ENCODE measurements at places on chromosomes 5 and 9.
A peak's percentile ranks its signal among the peaks of the same experiment; 100 is the strongest.

GRCh38 chr5:122264610-122265009 lies 47.4 kb upstream of the SNCAIP start:
- DNase-seq: no peak

DNA sequence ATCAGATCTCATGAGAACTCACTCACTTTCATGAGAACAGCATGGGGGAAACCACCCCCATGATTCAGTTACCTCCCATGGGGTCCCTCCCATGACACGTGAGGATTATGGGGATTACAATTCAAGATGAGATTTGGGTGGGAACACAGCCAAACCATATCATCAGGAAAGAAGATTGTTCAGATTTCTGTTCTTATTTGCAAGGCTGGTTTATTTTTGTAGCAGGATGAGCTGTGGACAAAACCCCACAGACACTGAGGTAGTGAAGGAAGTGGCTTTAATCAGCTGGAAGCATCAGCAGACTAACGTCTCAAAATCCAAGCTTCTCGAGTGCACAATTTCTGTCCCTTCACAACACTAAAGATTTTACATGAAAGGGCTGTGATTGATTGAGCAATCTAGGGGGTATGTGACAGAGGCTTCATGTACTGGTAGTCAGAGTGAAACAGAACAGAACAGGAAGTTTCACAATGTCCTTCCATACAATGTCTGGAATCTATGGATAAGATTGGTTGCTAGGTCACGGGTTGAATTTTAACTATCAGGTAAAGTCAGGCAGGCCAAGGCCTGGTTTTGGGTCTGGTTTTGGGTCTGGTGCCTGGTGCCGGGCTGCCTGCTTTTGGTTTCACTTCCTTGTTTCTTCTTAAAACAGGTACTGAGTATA lies 91.3 kb upstream of the ZNF366 start:
- DNase-seq: peak; percentile 73

- DNase-seq: no peak
These were observed 173.4 kb downstream of the EPB41L4A start for GRCh38 chr5:112245656-112246055.

DNA sequence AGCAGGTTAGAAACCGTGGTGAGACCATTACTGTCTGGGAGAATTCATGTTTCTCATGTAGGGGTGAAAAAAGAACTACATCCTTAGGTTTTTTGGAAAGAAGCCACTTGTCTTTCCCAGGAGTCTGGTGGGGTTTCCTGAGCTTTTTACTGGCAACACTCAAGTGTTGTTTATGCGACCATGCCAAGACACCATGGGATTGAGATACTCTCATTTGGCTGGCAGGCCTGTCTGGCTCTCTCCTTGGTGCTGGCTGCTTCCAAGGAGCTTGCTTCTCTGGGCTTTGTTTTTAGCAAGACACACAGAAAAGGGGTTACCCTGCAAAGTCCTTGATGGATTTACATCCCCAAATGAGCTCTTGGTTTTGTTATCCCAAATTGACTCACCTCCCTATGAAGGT lies 80.9 kb upstream of the ISL1 start:
- no peak for DNase-seq

GRCh38 chr5:159301466-159301865 lies 28.8 kb downstream of the IL12B start:
- DNase-seq: no peak

DNA sequence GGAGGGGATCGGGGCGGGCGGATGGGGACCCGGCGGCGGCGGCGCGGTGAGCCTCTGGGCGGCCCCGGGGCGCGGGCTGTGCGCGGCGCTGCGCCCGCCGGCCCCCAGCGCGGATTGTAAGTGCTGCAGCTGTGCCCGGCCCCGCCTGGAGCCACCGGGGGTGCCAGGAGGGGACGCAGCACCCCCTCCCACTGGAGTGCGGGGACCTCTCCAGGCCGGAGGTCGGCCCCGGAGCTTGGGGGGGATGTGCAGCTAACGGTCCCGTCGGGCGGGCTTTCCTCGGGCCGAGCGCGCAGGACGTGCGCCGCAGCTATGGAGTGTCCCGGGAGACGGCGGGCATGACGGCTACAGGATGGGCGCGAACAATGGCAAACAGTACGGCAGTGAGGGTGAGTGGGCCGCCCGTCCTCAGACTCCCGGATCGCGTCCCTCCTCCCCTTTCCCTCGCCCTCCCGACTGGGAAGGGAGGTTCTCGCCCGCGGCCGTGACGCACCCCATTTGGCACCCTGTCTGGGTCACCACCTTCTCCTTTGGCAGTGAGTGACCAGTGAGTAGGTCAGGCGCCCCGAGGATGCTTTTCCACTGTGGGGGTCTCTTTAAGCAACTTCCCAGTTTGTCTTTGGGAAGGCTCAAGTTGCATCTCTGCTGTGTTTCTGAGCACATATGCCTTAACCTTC lies 483 bp downstream of the FBXL7 start:
- DNase-seq: peak; percentile 52

DNA sequence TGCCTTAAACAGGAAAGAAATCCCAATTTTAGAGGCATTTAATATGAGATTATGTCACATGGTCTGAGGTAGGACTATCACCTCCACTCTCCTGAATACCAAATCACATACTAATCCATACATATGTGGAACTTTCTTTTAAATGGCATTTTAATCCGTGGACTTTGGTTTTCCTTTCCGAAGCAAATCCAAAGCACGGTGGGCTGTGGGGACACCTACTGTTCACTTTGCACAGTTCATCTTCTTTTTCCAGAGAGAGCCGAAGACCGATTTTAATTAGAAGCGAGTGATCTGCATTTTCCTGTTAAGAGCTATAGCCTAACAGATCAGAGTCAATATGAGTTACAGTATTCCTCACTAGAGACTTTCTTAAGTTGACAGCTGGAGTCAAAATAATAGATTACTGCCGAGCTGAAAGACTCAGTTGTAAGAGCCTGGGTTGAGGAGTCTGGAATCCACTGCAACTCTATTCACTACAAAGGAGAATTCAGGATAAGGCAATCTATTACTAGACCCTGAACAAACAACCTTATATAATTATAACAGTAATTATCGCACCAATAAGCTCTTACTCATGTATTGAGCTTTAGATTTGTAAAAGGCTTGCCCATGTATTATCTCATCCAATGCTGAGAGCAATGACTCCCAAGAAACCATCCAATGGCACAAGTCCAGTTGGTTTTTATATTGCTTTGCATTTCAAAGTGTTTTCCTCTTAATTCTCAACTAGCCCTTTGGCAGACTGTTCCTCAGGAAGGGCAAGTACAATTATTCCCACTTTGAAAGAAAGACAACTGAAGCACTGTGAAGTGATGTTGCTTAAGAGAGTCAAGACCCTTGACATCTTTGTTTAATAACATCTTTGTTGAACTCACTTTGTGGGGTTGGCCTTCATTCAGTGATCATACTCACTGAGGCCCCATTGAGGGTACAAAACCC lies 144.7 kb downstream of the TRPM6 start:
- DNase-seq: peak; percentile 50

DNA sequence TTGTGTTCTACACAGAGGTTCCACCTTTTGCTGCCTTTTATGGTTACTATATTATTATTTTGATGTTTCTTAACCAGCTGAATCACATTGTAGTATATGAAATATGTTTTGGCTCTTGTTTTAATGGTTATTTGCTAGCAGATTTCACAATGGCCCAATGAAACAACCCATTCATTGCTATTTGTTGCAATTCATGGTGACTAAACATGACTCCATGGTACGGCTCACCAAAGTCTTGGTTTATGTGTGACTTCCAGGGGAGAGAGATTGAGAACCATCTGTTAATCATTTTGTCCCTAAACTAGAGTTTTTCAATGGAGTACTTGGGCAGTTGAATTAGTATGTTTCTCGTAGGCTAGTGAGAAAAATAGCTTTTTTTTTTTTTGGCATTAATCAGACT lies 108.4 kb downstream of the GHR start:
- DNase-seq: peak; percentile 84

DNA sequence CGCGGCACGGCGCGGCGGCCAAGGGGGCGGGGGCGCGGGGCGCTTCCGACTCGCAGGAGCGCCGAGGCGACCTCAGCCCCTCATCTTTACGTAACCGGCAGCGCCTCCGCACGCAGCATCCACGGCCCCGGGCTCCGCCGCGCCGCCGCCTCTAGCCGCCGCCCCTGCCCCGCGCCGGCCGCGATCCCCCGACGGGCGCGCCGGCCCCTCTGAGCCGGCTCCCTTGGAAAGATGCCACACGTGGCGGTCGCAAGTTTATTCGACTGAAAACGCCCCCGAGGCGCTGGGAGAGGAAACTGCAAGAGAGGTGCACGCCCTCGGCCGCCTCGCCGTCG lies 1.0 kb downstream of the KLF9 start:
- no peak for DNase-seq

GRCh38 chr5:175735701-175736100 lies 77.8 kb downstream of the HRH2 start:
- DNase-seq: no peak

DNA sequence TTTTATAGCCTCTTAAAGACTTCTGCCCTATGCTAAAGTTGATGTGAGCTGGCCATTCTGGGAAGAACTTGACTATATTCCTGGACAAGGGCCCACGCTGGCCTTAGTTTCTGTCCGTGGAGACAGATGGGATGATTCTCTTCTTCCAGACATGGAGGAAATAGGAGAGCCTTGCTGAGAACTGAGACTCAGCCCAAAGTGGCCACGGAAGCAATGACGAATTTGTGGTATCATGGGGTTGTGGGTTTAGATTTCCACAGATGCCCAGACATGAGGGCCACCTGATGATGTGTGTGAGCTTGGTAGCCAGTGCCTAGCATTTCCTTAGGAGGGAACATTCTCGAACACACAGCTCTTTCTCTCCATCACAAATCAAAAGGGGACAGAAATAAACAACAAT lies 309.1 kb downstream of the NSG2 start:
- DNase-seq: no peak

DNA sequence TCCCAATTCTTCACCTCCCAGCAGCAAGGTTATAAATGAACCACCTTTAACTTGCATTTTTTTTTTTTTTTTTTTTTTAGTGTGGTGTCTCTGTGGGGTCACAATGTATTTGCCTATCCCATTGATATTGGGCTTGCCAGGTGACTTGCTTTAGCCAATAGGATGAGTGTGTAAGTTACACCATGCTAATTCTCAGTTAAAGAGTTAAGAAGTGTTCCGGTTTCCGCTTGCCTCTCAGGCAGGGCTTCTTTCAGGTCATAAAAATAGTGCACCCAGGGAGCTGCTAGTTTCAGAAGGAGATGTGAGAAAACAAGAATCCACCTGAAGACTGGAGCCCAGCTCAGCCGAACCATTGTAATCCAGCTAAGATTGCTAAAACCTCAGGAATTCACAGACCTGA lies 84.2 kb upstream of the PTPRD start:
- no peak for DNase-seq

DNA sequence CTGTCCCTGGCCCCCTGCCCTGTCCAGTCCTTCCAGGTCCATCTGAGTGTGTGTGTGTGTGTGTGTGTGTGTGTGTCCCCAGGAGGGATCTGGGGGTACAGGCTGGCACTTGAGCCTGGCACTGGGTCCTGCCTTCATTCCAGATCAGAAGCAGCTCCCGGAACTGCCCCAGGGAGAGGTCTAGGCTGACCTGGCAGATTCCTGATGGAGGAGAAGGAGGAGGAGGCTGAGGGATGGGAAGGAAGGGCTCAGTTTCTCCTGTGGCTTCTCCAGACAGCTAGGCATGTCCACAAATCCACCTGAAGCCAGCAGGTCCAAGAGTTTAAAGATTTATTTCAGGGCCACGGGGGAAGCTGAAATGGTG lies 328 bp downstream of the NDST1 start:
- DNase-seq: no peak

DNA sequence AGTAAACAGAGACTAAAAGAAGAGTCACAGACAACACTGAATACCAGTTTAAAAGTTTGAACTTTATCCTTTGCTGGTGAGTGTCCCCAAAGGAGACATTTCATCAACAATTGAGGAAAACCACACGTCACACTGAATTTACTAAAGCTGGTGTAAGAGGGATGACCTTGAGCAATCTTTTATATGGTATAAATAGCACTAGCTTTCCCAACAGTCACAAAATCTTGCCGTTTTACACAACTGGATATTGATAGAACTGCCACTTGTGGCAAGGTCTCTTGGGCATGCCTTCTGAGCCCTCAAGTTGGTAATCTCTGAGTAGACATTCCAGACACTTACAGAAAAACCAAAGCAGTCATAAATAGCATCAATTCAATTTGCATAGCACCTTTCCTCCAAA lies 311.5 kb upstream of the TARS1 start:
- DNase-seq: peak; percentile 86

DNA sequence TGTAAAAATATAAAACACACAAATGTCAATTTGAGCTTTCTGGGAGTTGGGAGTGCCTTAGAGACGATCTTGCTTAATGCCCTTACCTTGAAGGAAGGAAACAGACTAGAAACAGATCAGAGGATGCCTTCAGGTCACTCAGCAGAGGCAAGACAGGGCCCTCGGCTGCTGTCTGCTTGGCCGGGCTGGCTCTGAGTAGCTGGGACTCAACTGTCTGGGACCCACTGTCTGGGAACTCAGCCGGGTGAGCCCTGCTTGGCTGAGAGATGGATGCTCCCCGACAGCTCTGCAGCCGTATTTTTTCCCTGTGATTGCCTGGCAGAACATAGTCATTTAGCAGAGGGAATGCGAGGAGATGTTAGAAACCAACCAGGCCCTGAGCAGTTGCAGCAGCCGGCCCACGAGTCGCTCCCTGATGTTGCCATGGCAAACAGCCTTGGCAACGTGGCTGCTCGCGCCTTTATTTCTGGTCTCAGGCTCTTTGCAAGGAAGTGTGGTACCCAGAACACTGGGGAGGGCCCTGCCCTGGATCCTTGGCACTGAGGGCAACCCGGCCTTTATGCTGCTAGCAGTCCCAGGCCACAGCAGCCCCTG lies 10.9 kb downstream of the PPARGC1B start:
- DNase-seq: no peak

DNA sequence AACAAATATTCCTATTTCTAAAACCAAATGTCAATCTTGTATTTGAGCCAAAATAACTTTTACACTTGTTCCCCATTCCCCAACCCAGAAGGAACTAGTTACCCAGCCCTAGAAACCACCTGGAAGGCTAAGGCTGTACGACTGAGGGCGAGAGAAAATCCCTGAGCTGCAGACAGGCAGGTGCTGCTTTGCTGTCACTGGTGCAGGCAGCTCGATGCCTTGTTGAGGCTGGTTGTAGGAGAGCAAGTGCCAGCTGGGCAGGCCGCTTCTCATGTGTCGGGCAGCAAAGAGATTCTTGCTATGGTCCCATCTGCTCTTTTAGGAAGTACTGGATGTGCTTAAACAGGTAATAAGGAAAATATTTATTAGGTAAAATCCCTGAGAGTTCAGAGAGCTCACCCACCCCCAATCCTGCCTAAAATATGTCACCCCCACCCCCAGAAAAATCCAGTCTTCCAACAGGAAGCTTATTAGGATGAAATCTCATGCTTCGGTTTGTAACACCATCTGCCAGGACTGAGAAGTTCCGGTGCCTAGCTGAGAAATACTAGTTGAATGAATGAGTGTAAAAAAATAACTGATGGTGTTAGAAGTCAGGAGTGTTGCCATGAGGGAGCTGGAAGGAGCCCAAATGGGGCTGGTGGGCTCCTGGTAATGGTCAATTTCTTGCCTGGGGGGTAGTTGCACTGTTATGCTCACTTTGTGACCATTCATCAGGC lies 91.1 kb upstream of the DMRT1 start:
- no peak for DNase-seq
